ENCODE measurements at places on chromosomes 7 and 10.

DNA sequence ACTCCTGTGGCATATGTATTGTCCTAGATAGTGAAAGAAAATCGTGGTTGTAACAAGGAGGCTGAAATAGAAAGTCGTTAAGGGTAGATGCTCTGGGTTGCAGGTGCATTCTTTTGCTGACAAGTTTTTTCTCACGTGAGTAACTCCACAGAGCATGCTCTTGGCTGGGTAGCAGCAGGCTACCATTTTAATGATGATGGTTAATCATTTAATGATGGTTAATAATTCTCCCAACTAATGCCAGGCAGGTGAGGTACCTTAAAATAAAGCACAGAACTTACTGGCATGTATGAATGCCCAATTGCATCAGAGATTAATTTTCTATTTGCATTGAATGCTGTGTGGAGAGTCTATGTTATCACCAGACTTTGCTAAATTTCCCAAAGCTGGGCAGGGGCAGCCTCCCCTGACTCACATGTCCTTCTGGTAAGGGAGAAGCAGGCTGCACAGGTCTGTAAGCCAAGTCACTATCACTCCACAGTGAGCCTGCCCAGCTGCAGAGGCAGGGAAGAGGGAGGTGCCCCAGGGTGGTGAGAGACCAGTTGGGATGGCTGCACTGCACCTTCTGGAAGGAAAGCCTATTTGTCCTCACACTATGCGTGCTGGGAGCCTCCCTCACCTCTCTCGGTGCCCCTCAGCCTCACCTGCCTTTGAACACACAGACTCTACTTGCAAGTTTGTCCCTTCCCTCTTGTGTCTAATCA lies 287.0 kb upstream of the IGFBP3 start:
- DNase-seq, result no peak

DNA sequence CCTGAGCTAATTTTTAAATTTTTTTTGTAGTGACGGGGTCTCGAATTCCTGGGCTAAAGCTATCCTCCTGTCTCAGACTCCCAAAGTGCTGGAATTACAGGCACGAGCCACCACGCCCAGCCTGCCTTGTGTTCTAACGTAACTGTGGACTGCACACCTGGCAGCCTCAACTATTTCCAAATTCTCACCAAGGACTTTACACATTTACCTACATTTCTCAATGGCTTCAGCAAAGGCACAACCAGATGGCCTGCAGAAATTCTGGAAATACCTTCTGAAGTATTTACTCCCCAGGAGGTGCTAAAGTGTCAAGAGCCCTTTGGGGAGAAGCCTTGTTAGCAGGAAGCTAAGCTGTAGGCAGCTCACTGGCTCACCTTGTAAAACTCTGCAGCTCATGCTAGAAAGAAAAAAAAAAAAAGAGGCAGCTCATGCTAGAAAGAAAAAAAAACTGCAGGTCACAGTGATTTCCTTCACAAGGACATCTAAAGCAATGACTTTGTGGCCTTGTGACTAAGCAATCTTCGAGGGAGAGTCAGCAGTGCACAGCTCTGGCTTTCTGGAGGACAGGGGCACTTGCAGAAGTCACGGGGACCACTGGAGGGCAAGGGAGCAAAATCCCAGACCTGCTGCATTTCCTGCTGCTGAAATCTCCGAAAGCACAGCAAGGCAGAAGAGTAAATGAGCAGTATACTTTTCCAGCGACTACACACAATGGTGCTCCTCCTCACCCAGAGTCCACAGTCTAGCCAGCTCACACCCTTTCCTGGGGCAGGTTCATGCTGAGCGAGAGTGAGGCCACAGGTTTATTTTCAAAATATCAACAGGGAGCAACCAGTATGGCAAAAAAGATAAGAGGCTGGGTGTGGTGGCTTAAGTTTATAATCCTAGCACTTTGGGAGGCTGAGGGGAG lies 40.4 kb downstream of the BAIAP2L1 start:
- DNase-seq, result no peak

DNA sequence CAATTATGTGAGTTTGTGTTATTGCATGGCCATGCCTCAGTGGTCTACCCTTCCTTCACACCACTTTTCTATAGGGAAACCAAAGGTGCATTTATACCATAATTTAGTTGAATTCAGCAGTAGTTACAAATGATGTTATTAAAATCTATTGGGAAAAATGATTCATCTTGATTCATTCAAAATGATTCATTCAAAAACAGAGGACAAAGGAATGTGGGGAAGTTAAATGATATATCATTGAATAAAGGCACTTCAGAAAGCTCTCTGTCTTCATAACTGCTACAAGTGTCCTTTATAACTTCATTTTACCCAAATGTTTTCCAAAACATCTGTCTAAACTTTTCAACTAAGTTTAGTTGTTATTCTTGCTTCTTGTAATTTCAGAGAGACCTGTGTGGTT lies 722.9 kb downstream of the GRM8 start:
- DNase-seq, result no peak

DNA sequence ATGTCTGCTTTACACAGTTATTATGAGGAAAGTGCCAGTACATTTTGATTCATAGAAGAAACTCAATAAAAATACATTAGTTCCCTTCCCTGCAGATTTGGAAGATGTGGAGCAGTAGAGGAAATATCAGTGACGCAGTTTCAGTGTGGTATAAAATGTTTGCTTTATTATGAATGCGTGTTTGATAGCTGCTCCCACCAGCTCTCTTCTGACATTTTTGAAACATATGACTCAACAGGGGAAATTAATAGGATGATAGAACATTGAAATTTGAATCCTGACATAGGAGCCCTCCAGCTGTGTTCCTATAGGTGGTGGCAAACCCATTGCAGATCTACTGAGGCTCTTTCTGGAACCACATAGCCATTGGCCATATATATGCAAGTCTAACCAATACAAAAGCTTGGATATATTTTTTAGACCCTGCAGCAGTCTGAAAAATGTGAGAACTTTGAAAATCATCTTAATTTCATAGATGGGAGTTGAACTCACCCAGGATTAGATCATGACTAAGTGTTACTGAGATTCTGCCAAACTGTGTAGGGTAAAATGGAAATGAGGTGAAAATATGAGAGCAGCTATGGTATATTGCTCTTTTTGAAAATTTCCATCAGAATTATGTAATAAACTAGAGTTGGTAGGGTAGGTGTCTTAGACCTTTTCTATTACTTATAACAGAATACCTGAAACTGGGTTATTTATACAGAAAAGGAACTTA lies 47.8 kb downstream of the BZW2 start:
- no peak for DNase-seq

DNA sequence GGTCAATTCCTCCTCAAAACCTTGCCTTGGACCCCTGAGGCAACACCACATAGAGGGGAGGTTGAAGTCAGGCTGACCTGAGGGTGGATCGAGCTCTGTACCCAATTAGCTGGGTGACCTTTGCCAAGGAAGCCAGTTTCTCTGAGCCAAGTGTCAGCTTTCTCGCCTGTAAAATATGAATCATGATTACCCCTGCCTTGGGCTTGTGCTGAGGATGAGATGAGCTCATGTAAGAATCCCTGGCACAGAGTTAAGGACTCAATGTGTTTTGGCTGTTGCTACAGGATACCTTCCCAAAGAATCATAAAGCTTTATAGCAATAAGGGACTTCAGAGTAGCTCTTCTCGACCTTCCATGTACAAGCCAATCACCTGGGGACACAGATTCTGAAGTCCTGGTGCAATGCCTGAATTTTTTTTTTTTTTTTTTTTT lies 43.5 kb upstream of the CACUL1 start:
- no peak for DNase-seq

GRCh38 chr7:101308245-101309085 lies 13.1 kb downstream of the IFT22 start:
- DNase-seq, result no peak

DNA sequence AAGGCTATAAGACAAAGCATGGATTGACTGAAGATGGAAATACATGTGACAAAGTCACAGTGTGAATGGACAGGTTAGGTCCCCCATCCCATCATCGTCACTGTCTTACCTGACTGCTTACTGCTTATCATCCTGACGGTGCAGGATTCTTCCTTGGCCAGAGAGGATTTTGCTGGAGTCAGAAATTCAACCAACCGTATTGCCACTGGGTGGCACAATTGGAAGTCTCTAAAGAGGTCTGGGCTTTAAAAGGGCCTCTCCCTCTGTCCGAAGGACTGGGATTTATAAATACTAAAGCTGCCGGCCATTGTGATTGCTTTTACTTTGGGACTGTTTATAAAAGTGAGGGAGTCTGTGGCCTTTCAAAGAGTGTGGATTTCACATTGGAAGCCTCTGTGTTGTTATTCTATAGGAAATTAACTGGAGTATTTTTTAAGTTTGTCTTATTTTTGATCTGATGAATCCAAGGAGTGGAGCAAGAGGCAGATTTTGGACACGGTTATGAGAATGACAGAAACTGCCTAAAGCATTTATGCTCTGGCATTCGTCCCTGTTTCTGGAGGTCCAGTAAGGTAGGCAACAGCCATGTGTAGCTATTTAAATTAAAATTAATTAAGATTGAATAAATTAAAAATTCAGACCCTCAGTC lies 113.3 kb upstream of the CREB5 start:
- DNase-seq, result no peak

DNA sequence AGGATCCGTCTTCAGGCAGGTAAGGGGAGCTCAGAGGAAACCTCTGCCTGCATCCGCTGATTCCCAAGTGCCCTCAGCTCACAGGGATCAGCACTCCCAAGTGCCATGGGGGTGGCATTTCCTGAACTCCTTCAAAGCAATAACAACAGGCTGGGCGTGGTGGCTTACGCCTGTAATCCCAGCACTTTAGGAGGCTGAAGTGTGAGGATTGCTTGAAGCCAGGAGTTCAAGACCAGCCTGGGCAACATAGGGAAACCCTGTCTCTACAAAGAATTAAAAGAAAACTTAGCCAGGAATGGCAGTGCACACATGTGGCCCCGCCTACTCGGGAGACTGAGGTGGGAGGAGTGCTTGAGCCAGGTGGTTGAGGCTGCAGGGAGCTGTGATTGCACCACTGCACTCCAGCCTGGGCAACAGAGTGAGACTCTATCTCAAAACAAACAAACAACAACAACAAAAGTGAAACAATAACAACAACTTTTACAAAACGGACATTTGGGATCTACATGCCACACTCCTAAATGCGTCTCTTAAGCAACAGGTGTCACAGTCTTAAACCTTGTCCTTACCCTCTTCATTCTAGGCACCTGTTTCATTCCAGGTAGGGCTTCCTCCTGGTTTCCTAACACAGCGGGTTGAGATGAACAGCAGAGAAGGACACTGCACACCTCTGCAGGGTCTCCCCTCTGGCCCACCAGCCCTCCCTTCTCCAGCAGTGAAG lies 73.8 kb downstream of the PAXIP1 start:
- no peak for DNase-seq

- no peak for DNase-seq
Observed at GRCh38 chr10:4186849-4187540, 402.0 kb upstream of the KLF6 start.

GRCh38 chr10:74674927-74675326 lies 151.5 kb upstream of the KAT6B start:
- DNase-seq, result no peak

GRCh38 chr10:19652750-19653149 lies 163.5 kb upstream of the PLXDC2 start:
- no peak for DNase-seq

DNA sequence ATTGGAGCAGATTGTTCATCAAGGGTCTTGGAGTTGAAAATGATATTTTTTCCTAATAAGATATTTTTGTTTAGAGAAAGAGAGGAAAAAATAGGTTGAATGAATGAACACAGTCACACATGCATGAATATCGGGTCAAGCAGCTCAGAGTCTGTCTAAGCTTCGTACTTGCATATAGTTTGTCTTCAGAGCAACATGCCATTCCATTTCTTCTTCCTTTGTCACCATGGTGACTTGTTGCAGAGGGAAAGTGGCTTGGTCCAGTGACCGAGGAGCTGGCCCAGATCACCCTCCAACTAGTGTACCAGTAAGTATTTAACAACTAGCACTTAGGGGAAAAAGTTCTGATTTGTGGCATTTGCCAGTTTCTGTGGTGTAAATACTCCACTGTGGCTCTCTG lies 232.1 kb downstream of the TCF7L2 start:
- no peak for DNase-seq

DNA sequence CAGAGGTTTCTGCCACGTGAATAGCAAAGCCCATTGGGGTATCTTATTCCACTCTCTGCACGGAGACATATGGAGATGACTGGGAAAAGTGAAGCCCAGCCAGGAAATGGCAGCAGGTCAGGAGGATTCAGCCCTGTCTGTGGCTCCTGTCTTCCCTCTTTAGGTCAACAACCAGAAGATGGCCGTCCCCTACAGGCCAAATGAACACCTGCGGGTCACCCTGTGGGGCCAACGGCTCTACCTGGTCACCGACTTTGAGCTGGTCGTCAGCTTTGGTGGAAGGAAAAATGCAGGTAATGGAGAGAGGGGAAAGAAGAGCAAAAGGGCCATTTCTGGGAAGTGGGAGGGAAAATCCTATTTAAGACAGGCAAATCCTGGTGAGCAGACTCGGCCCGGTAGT lies 38.3 kb downstream of the EPHB4 start:
- no peak for DNase-seq

- DNase-seq, result no peak
Observed at GRCh38 chr7:157685430-157686284, 348.9 kb downstream of the DNAJB6 start.

GRCh38 chr7:41648501-41648900 lies 54.4 kb downstream of the INHBA start:
- no peak for DNase-seq

- DNase-seq, result no peak
Observed at GRCh38 chr10:113226831-113227445, 276.9 kb downstream of the TCF7L2 start.

GRCh38 chr7:128405471-128406313 lies 4.1 kb downstream of the IMPDH1 start:
- no peak for DNase-seq

- DNase-seq, result no peak
Observed at GRCh38 chr7:154853063-154853726, 149.7 kb downstream of the PAXIP1 start.

DNA sequence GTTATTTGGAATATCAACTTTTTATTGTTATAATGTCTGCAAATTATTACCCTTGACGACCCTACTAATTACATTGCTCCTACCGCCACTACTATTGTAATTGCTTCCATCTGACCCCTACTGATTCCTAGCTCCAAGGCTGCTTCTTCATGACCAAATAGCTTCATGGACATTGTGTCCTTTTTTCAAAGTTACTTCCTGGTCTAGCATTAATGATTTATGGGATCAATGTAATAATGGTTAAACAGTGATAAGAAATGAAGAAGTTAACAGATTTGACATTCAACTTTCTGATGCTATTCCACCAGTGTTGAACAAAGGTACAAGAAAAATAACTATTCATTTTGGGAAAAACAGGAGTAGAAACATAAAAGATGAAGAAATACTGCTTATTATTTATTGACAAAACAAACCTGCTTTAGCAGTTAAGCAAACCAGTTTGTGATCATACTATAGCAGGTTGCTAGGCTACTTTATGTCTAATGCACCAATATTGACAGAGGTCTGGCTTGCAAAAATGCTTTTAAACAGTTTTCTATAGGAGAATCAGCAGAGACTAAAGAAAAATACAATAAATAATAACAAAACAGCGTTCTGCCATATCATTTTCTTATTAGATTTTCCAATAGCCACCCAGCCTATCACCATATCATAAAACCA lies 125.8 kb downstream of the PCLO start:
- no peak for DNase-seq
